ENCODE measurements at places on chromosomes 13 and 19.
A peak's percentile ranks its signal among the peaks of the same experiment; 100 is the strongest.

- DNase-seq: no peak
Observed at GRCh38 chr13:48827709-48828108, 148.0 kb upstream of the FNDC3A start.

- DNase-seq: no peak
Observed at GRCh38 chr19:11465600-11465999, 15.2 kb downstream of the ELAVL3 start.

DNA sequence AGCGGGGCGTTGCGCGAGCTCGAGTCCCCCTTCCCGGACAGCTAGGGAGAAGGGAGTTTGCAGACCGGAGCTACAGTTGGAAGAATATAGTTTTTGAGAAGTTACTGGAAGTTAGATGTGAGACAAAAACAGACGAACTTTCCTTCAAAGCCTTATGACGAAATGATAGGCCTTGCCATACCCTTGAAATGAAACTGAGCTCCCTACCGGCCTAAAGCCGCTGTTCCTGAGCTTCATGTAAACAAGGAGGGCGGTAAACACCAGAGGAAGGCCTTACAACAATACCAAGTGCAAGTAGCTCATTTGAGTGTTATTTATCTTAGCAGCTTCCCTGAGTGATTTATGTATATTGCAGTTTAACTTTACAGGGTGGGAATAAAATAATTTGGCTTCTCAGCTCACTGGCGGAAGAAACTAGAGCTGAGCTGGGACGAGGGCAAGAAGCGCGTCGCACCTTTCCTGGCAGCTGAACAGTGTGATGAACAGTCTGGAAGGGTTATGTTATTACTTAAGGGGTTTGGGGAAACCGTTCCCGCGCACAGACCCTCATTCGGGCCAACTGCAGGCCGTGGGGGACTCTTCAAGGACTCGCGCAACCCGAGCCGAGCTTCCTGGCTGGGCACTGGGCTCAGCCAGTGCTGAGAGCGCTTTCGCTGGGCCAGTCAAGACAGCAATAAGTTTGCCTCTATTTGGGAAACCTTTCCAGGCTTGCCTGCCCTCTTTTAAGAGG, 111.2 kb downstream of the KCNRG start:
- DNase-seq: peak; percentile 39

DNA sequence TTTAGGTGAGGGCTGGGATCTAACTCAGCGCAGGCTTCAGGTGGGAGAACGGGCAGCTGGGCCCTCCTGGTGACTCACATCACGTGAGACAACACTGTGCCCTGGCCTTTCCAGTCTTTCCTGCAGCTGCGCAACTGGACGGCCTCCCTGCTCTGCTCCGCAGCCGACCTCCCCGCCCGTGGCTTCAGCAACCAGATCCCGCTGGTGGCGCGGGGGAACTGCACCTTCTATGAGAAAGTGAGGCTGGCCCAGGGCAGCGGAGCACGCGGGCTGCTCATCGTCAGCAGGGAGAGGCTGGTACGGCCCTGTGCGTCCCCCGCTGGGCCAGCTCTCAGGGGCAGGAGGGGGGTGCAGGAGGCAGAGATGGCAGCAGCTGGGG, 8.8 kb downstream of the SPPL2B start:
- peak; percentile 53 for DNase-seq

GRCh38 chr13:40159736-40160135, 504.3 kb downstream of the COG6 start:
- DNase-seq: no peak

DNA sequence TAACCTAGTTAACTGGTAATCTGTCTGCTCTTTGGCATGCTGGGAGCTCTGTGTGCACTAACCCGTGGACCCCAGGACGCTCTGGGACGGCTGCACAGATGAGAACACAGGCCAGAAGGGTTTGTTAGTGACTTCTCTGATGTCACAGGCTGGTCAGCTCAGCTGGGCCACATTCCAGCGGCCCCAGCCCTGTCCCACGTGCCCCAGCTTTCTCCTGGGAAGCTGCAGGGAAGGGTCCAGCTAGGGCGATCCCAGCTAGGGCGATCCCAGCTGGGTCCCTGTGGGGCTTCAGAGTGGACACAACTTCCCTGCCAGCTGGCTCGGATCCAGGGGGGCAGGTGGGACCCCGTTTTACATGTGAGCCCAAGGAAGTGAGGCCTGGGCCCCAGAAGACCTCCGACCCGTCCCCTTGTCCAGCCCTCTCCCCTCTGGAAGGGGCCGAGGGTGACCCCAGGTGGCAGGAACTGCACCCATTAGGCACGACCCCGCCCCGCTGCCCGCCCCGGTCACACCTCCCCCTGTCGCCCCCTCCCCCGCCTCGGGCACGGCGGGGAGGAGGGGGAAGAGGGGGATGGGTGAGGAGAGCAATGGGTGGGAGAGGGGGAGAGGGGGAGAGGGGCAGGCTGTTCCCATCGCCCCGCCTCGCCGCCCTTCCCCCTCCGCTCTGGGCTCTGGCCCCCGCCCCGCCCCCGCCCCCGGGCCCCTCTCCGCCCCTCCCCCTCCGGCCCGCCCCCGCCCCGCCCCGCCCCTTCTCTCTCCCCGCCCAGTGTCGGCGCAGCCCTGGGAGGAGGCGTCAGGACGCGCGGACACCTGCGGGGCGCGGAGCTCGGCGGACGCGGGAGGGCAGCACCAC, 75.2 kb upstream of the MCF2L start:
- DNase-seq: peak; percentile 33

GRCh38 chr19:44943801-44944249, 1.8 kb downstream of the APOC4 start:
- no peak for DNase-seq

DNA sequence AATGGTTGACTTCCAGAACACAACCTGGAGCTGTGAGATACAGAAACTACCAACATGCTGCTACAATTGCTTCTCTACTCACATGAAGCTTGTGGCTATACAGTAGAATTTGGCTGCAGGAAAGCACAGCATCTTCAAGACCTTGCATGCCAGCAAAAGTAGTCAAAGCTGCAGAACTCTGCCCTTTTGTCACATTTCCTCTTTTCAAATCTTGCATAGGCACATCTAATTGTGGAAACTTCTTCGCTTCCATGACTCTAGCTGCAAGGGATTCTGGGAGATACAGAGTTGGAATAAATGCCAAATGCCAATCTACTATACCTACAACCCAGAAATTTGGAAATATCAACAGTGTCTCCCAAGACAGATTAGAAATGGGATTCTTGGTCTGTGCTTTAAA, 462.2 kb downstream of the FOXO1 start:
- no peak for DNase-seq

DNA sequence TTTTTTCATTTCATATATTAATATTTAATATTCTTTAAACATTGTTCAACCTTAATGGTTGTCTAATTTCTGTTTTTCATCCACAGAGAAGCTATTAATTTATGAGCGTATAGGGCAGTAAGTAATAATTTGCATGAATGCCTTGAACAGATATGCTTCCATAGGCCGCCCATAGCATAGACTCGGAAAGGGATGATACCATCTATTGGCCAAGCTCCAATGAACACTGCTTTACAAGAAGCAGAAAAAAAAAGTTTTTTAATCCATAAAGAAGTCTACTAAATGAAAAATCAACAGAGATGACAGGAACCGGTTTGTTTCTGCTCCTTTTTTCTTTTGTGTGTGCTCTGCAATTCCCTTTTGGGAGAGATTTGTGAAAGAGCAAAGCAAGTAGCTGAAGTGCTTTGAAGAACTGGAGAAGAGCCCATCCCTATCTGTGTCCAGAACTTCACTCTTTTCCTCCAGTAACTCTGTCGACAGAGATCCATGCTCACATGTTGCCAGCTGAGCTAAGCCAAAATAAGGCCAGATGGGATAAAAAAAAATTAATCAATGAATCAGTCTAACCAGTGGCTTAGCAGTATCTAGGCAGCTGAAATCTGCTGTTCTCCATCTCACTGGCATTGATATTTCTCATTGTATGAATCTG, 215.9 kb upstream of the SOX21 start:
- DNase-seq: no peak

DNA sequence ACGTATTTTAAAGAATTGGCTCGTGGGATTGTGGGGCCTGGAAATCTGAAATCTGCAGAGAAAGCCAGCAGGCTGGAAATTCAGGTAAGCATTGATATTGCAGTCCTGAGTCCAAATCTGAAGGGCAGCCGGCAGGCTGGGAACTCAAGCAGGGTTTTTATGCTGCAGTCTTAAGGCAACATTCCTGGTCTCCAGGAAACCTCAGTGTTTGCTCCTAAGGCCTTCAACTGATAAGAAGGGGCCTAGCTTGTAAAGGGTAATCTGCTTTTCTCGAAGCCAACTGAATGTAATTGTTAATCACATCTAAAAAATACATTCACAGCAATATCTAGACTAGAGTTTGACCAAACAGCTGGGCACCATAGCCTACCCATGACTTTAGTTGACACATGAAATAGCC, 154.4 kb downstream of the EFNB2 start:
- DNase-seq: no peak

GRCh38 chr13:105778196-105778595, 757.3 kb downstream of the EFNB2 start:
- no peak for DNase-seq

- DNase-seq: no peak
Observed at GRCh38 chr13:107809125-107809524, 406.2 kb downstream of the LIG4 start.

GRCh38 chr13:19772306-19772705, 10.4 kb downstream of the PSPC1 start:
- no peak for DNase-seq

GRCh38 chr13:112069061-112069844, 2.3 kb downstream of the SOX1 start:
- no peak for DNase-seq

GRCh38 chr13:27704681-27705080, 83.0 kb downstream of the POLR1D start:
- DNase-seq: no peak

DNA sequence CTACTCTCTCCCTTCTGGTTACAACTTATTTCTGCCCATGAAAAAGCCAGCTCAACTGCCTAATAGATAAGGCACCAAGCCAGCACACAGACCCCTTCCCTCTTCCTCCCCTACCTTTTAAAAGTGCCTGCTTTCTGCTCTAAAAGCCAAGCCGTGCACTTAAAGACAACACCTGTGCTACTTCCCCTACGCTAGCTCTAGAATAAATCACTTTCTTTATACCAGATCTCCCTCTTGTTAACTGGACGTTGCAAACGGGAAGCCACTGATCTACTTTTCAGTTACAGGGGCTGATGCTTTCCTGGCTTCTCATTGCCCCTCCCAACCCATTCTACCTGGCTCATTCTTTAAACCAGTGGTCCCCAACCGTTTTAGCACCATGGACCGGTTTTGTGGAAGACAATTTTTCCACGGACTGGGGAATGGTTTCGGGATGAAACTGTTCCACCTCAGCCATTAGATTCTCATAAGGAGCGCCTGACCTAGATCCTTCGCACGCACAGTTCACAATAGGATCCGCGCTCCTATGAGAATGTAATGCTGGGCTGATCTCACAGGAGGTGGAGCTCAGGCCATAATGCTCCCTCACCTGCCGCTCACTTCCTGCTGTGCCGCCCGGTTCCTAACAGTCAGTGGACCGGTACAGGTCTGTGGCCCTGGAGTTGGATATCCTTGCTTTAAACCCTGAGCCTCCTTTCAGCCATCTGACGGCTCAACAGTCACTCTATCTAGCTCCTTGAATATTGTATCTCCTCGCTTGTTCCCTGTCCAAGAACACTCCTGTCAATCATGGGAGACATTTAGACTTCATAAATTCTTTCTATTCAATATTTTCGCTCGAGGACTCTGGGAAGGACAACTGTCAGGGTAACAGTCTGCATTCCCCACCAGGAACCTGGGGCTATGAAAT, 841 bp upstream of the ZNF223 start:
- no peak for DNase-seq

DNA sequence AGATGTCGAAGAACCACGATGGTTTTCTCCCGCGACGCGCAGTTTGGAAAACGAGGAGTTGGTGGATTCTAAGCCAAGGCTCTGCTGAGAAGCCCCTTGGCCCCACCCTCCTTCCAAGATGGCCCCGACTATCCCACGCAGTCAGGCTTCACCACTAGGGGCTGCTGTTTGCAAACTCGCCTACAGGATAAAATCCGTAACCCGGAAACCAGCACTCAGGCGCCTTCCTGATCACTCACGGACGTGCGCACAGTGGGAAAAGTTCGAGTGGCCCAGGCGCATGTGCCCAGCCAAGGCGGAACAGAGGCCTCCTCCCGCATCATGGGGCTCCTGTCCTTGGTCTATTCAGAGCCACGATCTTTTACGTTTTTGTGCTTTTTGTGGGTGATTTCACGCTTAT, 19.2 kb upstream of the UQCR11 start:
- no peak for DNase-seq

GRCh38 chr19:30077851-30078355, 135.9 kb downstream of the URI1 start:
- no peak for DNase-seq

DNA sequence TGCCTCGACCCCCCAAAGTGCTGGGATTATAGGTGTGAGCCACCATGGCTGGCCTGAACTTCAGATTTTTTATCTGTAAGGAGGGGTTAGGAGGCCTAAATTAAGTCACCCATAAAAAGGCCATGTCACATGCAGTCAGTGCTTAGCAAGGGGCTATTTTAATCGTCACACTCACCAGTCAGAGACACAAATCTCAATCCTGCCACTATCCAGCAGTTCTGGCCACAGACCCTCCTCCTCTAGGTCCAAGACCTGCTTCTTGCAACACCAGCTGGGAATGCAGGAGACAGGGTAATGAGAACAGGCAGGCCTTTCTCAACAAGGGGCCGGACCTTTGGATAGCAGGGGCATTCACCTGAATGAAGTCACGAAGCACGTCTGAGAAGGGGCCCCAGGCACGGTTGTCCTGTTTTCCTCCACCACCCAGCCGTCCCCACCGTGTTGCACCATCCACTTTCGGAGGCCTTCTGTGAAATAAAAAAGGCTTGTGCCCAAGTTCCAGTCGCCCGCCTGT, 1.4 kb downstream of the FBXO27 start:
- DNase-seq: no peak

GRCh38 chr19:18789883-18790565, 1.1 kb downstream of the COMP start:
- no peak for DNase-seq

- DNase-seq: no peak
Observed at GRCh38 chr13:91459485-91459884, 61.1 kb downstream of the GPC5 start.

DNA sequence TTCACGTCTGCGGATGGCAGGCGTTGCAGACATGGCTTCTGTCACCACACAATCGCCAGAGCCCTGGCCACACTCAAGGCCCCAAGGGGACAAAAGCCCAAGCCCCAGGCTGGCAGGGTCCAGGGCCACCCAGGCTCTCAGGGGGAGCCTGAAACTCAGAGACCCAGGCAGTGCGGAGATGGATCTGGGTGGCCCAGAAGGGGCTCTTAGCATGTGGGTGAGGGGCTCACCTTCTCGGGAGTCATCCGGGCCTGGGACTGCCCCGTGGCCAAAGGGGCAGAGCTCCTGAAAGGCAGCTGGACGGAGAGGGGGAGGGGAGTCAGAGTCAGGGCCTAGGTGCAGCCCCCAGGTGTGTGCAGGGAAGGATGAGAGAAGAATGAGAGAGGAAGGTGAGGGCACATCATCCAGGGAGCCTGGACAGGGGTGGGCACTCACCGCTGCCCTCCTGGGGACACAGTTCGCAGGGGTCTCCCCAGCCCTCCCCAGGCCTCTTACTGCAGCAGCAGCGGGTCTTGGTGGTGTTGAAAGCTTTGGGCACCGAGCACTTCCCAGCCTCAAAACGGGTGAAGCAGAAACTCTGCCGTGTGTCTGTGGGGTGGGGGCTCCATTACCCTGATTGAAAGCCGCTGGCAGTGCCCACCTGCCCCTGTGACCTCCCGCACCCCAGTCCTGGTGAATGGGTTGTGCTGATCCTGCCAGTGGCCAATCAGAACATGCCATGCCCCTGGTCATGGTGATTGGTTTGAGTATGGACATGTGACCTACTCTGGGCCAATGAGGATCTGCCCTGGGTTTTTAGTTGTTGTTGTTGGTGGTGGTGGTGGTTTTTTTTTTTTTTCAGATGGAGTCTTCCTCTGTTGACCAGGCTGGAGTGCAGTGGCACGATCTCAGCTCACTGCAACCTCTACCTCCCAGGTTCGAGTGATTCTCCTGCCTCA, 37.4 kb downstream of the CCL25 start:
- DNase-seq: no peak
